ENCODE measurements at places on chromosomes 11 and 22. TPM values are rescaled to one million over a fixed set of nuclear protein-coding genes. Genes with fewer than 3 reads are reported as not detected.

DNA sequence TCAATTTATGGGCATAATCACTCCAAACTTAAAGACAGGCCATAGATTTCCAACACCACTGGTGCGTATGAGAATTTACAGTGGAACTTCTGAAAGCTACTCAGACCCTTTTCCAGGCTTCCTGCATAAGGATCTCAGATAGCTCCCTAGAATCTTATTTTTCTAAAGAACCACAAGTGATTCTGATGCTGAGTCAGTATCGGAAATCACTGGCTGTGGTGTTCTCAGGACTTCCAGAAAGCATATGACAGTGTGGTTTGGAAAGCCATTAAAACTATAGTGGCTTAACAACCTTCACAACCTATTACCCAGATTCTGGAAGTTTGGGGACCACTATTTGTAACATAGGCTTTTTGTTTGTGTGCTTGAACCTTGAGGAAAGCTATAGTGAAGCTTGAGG lies 756.0 kb downstream of the DLG2 start:
- H3K4me1 ChIP-seq, result no peaks in the 10 kb centered on the region
- H3K4me3 ChIP-seq, result no peak overlapping the region
- DNase-seq, result no peak
- H3K36me3 ChIP-seq, result no peaks in the 10 kb centered on the region

DNA sequence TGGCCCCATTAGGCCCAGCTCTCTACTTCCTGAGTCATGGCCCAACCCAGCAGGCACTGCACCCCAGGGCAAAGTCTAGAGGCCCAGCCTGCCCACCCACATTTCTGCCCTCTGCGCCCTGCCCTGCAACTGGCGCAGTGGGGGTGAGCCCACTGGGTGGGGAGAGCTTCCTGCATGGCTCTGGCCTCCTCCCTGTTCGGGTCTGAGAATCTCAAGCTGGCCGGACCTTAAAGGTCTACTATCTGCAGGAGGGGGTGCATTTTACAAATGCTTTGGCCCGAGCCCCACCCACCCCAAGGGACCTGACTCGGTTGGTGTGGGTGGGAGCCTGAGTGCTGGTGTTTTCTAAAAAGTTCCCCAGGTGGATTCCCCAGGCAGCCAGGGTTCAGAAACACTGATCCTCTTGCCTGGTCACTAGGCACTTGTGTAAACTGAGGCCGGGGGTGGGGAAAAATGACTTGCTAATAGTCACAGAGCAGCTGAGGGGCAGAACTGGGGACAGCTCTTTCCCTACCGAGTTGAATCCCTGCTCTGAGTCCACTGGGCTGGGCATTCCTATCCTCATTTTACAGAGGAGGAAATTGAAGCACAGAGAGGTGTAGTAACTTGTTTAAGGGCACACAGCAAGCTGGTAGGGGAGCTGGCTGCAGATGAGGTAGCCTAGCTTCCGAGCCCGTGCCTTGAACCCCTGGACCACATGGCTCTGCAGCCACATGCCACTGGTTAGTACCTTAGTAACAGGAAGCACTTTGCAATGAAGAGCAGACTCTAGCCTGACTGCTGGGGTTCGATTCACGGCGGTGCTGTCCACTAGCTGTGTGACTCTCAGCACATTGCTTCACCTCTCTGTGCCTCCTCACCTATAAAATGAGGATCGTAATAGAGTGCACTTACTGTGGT lies 36.3 kb downstream of the CD82 start:
- H3K27me3 ChIP-seq, result no peaks in the 10 kb centered on the region
- H3K4me1 ChIP-seq, result peaks cover 79% of the 10 kb centered on the region
- H3K27ac ChIP-seq, result no peak overlapping the region
- no peak for DNase-seq
- H3K36me3 ChIP-seq, result peaks cover 34% of the 10 kb centered on the region

DNA sequence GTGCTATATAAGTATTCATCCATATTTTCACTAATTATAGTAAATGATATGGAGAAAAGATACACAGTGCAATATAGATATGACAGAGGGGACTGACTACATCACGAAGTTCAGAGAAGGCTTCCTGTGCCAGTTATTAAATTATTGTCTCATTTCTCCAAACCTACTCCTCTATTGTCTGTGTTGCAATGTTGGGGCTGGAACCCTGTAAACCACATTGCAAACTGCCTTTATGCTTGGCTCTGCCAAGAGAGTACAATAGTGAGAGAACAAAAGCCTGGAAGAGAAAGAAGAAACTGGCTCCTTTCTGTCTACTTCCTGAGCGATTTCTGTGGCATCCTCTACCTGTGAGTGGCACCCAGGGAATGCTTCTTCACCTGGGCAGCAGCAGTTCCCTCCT lies 46.4 kb downstream of the ME3 start:
- H3K36me3 ChIP-seq, result no peaks in the 10 kb centered on the region
- H3K27me3 ChIP-seq, result no peaks in the 10 kb centered on the region
- no peak overlapping the region for H3K4me3 ChIP-seq
- peaks cover 27% of the 10 kb centered on the region for H3K4me1 ChIP-seq

DNA sequence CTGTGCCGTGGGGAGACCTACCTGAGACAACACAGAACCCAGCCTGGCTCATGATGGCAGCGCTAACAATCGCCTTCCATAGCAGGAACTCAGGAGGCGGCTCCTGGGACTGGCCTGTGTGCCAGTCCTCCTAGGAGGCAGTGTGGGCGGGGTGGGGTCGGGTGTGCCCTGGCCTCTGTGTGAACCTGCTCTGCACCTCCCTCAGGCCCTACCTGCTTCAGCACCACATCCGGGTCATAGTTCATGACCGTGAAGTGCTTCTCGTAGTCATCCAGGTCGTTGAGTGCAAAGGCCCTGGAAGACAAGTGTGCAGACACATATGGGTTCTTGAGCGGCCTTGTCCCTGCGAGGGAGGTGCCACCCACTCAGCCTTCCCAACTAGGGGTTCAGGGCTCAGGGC lies 15.3 kb downstream of the TTLL12 start:
- no peaks in the 10 kb centered on the region for H3K27me3 ChIP-seq
- H3K4me3 ChIP-seq, result no peak overlapping the region
- H3K27ac ChIP-seq, result no peak overlapping the region
- H3K4me1 ChIP-seq, result no peaks in the 10 kb centered on the region

- peaks cover 47% of the 10 kb centered on the region for H3K4me1 ChIP-seq
- no peak overlapping the region for H3K27ac ChIP-seq
- no peaks in the 10 kb centered on the region for H3K27me3 ChIP-seq
- H3K36me3 ChIP-seq, result peaks cover 26% of the 10 kb centered on the region
- no peak overlapping the region for H3K4me3 ChIP-seq
- no peak for DNase-seq
Measured at GRCh38 chr11:64622681-64623080, 31.7 kb downstream of the SLC22A12 start.

DNA sequence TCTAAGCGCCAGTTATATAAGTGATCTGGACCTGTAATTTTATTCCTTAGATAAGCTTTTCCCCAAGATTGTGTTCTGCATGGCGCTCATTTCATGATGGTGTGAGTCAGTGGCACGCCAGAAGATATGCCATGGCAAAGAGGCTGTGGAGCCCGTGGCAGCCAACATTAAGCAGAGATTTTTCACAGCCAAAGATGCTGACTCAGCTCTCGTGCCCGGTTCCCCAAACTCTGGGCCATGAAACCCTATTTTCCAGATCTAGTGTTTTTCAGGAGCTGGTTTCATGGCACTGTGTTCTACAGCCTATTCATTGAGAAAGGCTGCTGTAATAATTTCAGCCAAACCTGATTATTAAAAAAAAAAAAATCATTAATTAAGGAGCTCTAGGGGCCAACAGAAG lies 15.4 kb upstream of the LINC01488 start:
- H3K36me3 ChIP-seq, result no peaks in the 10 kb centered on the region
- H3K27ac ChIP-seq, result no peak overlapping the region
- DNase-seq, result no peak

DNA sequence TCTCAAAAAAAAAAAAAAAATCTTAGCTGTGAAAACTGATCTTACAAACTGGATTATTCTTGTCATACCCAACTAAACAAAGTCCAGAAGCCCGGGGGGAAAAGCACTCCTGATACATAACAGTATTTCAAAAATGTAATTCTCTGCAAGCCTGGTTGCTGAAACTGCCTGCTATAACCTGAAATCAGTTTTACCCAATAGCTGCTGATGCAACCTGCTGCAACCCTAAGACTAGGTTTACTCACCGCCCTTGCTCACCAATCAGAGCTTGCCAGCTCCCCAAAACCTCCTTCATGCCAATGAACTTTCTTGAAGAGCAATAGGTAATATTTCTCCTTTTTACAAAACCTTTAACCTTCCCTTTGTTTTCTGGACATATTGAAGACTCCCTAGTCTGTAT lies 12.4 kb downstream of the FGF19 start:
- peaks cover 13% of the 10 kb centered on the region for H3K27me3 ChIP-seq
- DNase-seq, result no peak
- H3K4me1 ChIP-seq, result no peaks in the 10 kb centered on the region
- no peaks in the 10 kb centered on the region for H3K36me3 ChIP-seq
- no peak overlapping the region for H3K27ac ChIP-seq

DNA sequence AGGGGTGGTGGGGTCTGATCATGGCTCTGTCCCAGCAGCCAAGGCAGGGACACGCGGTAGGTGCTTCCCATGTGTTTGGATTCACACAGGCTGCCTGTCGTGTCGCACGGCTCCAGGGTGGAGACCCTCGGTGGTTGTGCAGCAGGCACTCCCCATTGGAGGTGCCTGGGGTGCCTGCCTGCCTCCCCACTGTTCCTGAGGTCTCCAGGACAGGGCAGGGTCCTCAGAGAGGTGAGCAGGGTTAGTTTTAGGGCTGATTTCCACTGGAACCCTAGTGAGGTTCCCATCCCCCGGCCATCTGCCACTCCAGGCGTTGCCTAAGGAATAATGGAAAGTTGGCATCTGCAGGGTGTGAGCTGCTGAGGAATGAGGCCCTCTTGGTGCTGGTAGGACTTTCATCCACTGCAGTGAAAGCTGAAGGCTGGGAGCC lies 32.3 kb downstream of the OSBPL5 start:
- H3K27me3 ChIP-seq, result no peaks in the 10 kb centered on the region
- H3K36me3 ChIP-seq, result no peaks in the 10 kb centered on the region
- peaks cover 37% of the 10 kb centered on the region for H3K4me1 ChIP-seq
- H3K4me3 ChIP-seq, result no peak overlapping the region
- no peak overlapping the region for H3K27ac ChIP-seq
- no peak for DNase-seq

- H3K27me3 ChIP-seq, result no peaks in the 10 kb centered on the region
- peaks cover 52% of the 10 kb centered on the region for H3K4me1 ChIP-seq
- peak overlapping the region; percentile 80 for H3K4me3 ChIP-seq
Measured at GRCh38 chr22:46072110-46072881, 78.0 kb upstream of the PPARA start.

DNA sequence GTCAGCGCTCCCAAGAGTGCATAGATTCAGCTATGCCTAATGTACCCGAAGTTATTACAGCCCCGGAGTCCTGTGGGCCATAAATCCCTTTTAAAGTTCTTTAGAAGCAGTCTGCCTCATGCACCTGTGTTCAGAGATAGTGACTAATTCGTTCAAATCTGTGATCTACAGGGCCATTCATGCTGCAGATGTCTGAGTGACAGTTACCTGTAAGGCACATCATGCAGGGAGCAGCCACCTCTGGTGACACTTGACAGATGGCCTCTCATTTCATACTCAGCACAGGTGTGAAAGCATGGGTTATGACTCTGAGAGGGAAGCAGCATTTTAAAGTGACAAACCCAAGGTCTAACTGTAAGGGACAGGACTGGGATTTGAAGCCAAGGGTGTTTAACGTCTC lies 2.4 kb upstream of the E2F8 start:
- DNase-seq, result no peak
- no peak overlapping the region for H3K27ac ChIP-seq
- no peaks in the 10 kb centered on the region for H3K36me3 ChIP-seq
- peaks cover 20% of the 10 kb centered on the region for H3K27me3 ChIP-seq

GRCh38 chr11:66331542-66332370 lies 4.5 kb downstream of the RIN1 start:
- H3K4me1 ChIP-seq, result peaks cover 43% of the 10 kb centered on the region
- H3K36me3 ChIP-seq, result peaks cover 22% of the 10 kb centered on the region
- no peak overlapping the region for H3K27ac ChIP-seq
- no peaks in the 10 kb centered on the region for H3K27me3 ChIP-seq
- DNase-seq, result no peak
- H3K4me3 ChIP-seq, result no peak overlapping the region

DNA sequence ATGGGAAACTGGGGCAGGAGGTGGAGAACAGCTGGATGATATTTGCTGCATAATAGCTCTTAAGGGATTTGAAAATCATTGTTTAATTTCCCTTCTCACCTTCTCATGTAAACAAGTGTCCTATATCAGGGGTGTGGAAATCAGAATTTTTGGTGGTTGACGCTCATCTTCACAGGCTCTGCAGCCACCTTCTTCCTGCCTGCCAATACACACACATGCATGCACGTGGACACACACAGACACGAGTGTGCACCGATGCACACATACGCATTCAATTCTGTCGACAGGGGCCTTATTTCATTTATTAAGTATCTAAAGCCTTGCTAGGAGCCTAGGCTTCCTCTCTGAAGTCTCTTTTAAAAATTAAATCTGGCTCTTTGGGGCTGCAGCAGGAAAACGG lies 349.4 kb upstream of the NCAM1 start:
- no peaks in the 10 kb centered on the region for H3K27me3 ChIP-seq
- H3K27ac ChIP-seq, result peak overlapping the region; percentile 58
- DNase-seq, result no peak

GRCh38 chr22:38309614-38310517 lies 7.4 kb downstream of the CSNK1E start:
- no peak overlapping the region for H3K27ac ChIP-seq
- no peak overlapping the region for H3K4me3 ChIP-seq
- DNase-seq, result no peak
- no peaks in the 10 kb centered on the region for H3K27me3 ChIP-seq
- H3K36me3 ChIP-seq, result peaks cover 57% of the 10 kb centered on the region

GRCh38 chr11:68028802-68029545 lies 1.5 kb upstream of the NDUFS8 start:
- H3K27ac ChIP-seq, result no peak overlapping the region
- peaks cover 17% of the 10 kb centered on the region for H3K36me3 ChIP-seq
- no peaks in the 10 kb centered on the region for H3K27me3 ChIP-seq
- no peak overlapping the region for H3K4me3 ChIP-seq
- no peak for DNase-seq
- peaks cover 18% of the 10 kb centered on the region for H3K4me1 ChIP-seq

DNA sequence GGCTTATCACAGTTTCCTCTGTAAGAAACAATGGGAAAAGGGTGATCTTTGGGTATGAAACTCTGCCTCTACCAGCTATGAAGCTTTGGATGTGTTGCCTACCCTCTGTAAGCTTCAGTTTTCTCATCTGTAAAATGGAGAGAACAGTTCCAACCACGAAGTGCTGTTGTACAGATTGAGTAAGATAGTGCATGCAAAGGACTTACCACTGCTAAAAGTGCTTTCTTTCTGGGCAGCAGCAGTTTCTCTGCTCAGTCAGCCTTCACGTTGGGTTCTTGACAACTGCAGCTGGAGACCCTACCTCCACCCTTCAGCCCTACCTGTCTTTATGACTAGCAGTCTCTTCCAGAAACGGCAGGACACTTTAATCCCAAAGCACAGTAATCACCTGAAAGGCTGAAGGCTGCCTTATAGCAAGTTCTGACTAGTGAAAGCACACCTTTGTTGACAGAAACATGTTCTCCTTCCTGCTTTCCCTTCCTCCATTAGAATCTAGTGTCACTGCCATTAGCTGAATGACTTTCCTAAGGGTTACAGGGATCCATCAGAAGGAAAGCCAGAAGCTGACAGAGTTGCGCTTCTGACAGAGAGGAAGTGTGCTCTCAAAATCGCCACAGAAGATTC lies 91.4 kb downstream of the RPL27A start:
- peaks cover 7% of the 10 kb centered on the region for H3K36me3 ChIP-seq
- peak overlapping the region; percentile 45 for H3K27ac ChIP-seq
- H3K4me3 ChIP-seq, result no peak overlapping the region
- DNase-seq, result no peak

ENTHD1 gene
- total RNA-seq, result not detected

FOLR2 gene
- total RNA-seq, result 23.5 TPM

OVCH2 gene
- not detected for total RNA-seq

NCF4 gene
- 5.9 TPM for total RNA-seq

TMEM126A gene
- total RNA-seq, result 50.7 TPM

DGAT2 gene
- total RNA-seq, result 0.31 TPM

All from muscle of leg (tissue), 16 donors.